ENCODE measurements at places on chromosomes 6 and 20. TPM values are rescaled to one million over a fixed set of nuclear protein-coding genes. Genes with fewer than 3 reads are reported as not detected.
A peak's percentile ranks its signal among the peaks of the same experiment; 100 is the strongest.

GRCh38 chr20:7137395-7138151 lies 370.1 kb downstream of the BMP2 start:
- no peak for DNase-seq

The PRR18 gene
- total RNA-seq, result 0.11 TPM

DNA sequence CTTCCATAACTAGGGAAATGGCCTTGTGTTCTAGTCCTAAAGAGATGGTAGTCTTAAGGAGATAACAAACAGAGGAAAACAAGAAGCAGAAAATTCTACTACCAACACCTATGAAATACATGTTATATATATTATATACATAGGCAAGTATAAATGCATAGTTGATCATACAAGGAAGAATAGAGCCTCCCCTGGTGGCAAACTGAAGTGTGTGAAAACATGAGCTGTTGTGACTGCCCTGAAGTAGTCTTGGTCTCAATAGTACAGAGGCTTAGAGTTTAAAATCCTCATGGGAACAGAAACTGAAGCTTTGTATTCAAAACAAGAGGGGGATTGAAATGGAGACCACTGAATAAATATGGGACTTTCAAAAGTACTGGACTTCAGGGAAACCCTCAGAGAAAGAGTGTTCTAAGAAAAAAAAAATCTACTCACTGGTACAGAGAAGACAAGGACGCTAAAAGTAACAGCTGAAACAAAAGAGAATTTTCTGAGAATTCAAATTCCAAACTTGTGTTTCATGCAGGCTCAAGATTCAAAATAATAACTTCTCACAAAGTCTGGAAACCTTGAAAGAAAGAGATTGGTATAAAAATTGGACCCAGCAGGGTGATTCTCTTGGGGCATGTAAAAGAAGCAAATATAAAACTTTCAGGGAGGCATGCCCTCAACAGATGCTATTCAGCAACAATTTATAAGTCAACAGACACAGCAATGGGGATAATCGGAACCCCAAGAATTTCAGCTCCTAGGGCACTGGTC lies 59.7 kb upstream of the SAMD3 start:
- DNase-seq, result peak; percentile 50

The ULBP2 gene
- total RNA-seq, result 0.32 TPM

DNA sequence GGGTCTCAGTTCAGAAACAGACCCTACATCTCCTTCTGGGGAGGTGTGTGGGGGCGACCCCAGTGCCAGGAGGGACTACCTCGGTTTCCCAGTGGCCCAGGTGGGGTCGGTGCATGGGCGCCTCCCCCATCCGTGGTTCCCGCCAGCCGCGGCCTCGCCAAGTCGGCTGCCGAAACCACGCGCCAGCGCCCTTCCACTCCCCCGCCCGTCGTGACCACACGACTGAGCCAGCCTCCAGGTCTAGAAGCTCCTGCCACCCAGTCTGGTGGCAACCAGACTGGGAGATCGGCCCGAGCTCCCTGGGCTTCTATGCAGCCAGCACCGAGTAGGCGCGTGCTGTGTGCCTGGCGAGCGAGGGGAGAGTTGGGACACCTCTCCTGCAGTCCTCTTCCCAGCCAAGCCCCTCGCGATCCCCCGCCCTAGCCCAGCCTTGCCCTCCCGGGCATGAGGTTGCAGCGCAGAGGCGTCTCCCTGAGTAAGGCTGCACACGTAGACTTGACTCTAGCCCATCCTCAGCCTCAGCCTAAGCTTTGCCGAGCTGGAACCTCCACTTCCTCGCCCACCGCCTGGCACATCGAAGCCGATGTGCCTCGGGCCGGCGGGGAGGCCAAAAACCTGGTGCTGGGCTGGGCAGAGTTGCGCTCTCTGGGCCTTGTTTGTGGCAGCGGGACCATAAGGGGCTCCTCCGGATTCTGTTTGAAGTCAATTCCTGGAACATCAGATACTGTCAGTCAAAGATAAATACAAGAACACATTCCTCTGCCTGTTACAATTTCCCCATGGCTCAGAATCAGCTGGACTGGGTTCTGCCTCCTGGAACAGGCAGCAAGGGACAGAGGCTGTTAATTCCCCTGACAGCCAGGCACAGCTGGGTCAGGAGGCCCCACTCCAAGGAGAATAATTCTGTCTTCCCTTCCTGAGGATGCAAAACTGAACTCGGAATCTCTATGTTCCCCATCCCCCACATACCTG lies 1.5 kb upstream of the CPNE5 start:
- peak; percentile 59 for DNase-seq

The RHAG gene
- not detected for total RNA-seq

- DNase-seq, result no peak
Measured at GRCh38 chr6:140355476-140355875, 981.0 kb upstream of the CITED2 start.

- no peak for DNase-seq
Measured at GRCh38 chr6:50836231-50836630, 17.6 kb downstream of the TFAP2B start.

GRCh38 chr6:13303668-13304017 lies 24.7 kb downstream of the TBC1D7 start:
- DNase-seq, result peak; percentile 69

The RGS17 gene
- total RNA-seq, result not detected

GRCh38 chr6:73639040-73639439 lies 14.8 kb downstream of the SLC17A5 start:
- DNase-seq, result no peak

The TRAPPC3L gene
- not detected for total RNA-seq

- DNase-seq, result no peak
Measured at GRCh38 chr20:39813190-39813829, 851.2 kb downstream of the DHX35 start.

- DNase-seq, result no peak
Measured at GRCh38 chr6:35231563-35231962, 17.8 kb downstream of the SCUBE3 start.

GRCh38 chr20:18431206-18431605 lies 35.6 kb downstream of the DZANK1 start:
- no peak for DNase-seq

DNA sequence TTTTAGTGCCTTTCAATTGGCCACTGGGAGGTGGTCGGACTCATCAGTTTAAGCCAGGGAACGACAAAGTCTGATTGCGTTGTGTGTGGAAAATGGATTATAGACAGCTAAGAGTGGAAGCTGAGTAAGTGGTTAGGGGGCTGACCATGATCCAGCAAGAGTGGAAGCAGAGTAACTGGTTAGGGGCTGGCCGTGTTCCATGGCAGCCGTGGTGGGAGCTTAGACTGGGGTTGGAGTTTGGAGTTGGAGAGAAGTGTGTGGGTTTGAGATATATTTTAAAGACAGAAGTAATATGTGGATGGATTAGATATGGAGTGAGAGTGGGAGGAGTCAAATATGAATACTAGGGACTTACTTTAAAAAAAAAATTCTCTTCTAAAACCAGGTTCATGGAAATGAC lies 41.7 kb downstream of the LRRN4 start:
- no peak for DNase-seq

DNA sequence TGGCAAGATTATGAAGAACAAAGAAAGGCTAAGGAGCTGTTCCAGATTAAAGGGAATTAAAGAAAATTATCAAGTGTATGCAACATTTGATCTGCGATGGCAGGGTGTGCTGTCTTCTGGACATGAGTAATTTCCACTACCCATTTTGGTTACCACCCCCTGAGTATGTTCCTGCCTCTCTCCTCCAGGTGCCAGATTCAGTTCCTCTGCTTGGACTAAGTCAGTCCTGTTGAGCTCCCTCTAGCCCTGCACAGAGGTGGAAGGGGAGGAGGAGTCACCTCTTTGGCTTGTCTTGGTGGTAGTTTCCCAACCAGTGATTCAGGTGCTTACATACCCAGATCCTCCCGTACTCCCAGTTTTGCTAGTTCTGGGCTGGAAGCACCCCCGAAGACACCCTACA lies 22.2 kb upstream of the SNRPB2 start:
- DNase-seq, result peak; percentile 14

DNA sequence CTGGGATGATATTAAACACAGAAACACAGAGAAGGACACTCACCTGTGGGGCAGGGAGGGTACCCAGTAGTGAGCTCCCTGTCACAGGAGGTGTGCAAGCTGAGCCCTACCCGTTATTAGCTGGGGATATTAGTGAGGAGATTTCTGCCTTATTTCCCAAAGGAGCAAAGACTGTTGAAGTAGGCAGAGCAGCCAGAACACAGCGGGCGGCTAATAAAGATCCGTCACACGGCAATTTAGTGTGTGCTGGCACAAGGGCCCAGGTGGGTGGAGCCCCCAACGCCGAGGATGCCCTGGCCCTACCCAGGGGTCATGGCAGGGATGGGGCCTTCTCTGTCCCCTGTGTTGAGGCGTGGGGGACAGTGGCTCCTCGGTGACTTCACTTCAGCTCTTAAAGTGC lies 8.3 kb downstream of the VSTM2L start:
- no peak for DNase-seq

GRCh38 chr6:101435038-101435437 lies 41.5 kb downstream of the GRIK2 start:
- no peak for DNase-seq

The GGT7 gene
- total RNA-seq, result 15.0 TPM

The TUBB2B gene
- not detected for total RNA-seq

GRCh38 chr6:44522871-44523270 lies 135.4 kb downstream of the CDC5L start:
- no peak for DNase-seq

DNA sequence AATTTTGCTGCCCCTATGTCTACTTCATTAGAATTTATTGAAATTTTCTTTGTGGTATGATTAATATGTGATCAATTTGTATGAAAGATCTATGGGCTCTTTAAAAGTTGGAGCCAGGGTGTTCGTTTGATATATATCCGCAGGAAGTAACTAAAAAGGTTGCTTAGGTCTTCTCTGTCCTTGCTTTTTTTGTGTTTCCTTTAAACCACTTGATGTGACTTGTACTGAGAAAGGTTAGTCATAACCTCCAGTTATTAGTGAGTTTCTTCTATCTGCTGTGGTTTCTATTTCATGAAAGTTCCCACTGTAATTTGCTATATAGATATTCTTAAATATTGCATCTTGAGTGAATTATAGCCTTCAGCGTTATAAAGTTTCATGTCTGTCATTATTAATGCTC lies 585.3 kb upstream of the ARID1B start:
- no peak for DNase-seq

DNA sequence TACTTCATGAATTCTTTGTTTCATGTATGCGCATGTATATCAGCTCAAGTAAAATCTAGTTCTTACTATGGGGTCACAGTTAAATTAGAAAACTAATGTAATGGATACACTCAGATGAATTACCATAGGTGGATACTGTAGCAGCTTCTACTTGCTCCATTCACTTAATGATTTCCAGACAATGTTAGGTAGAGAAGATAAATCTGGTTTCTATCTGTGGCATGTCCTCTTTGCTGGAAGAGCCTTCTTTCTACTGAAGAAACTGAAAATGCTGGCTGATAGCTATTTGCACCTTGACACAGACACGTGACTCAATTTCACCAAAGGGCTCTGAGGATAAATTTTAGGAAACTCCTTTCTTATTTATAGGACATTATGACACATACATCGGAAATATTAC lies 49.5 kb downstream of the BCAS1 start:
- no peak for DNase-seq

DNA sequence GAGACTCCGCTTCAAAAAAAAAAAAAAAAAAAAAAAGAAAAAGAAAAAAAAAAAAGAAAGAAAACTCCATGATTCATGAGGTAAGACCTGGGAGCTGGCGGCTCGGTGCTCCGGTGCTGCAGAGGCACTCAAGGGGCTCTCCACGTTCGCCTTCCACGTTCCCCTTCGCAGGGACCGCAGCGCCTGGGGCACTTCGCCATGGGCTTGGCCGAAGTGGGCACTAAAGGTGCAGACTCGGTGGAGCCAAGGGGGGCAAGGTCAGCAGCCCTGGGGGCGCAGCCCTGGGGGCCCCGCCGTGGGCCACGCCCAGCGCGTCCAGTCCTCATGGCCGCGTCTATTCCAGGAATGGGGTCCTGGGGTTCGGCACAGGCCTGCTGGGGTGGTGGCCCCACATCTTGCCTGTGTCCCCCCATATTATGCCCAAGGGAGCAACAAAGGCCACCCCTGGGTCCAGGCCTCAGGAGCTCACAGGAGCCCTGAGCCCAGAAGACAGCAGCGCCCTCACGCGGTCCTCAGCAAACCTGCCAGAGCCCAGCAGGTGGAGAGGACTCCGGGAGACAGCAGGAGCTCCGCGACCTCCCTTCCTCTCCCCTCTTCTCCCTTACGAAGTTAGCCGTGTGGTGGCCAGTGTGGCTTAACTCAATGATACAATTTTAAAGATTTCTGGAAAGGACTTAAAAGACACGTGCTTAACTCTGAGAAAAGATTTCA lies 21.9 kb downstream of the ZBTB46 start:
- no peak for DNase-seq

DNA sequence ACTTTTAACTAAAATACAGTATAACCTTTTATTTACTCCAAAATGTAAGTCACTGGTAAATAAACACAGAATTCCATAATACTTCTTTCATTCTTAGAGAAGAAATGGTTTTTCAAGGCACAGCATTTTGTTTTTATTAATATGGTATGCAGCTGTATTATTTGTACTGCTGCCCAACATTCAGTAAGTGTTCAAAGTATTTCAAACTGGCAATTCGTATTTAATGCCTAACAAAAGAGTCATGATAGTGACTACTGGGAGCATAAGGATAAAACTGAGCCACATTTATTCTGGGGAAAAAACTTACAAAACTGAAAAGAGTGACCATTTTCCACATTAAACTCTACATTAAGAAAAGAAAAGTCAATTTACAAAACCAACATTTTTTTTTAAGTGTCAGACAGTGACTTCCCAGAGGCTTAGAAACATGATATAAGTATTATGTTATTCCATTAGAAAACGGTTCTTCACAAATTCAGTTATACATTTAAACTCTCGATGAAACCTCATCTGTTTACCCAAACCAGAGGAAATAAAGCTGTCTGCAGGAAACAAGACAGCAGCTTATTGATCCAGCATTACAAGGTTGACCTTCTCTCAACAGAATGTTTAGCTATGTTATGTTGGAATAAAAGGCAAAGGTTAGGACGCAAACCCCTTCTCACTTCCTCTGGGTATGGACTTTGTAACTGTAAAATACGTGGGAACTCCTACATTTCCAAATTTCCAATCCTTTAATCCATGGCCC lies 24.3 kb downstream of the EPB41L2 start:
- DNase-seq, result no peak

- DNase-seq, result no peak
Measured at GRCh38 chr20:61812845-61813485, 252.7 kb downstream of the TAF4 start.

DNA sequence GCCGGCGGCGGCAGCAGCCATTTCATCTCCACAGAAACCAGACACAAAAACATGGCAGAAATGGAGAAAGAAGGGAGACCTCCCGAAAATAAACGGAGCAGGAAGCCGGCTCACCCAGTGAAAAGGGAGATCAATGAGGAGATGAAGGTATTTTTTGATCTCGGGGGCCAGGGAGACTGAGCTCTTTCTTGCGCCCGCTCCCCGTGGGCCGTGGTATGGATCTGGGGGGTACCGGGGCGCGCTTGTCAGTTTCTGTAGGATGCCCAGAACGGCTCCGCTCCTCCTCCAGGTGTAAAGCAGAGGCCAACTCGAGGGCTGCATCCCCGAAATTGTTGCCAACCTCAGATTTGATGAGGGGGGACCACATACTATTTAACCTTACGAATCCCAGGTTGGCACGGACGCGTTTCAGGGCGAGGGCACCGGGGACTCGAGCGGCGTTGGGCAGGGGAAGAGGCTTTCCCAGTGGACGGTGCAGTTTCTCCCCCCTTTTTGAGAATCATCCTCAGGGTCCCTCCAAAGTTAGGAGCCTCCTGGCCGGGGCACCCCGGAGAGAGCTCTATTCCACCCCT lies 735 bp downstream of the SOBP start:
- DNase-seq, result peak; percentile 21

The AGER gene
- 28.0 TPM for total RNA-seq
